ENCODE measurements at places on chromosomes 7 and 10. TPM values are rescaled to one million over a fixed set of nuclear protein-coding genes. Genes with fewer than 3 reads are reported as not detected.
A peak's percentile ranks its signal among the peaks of the same experiment; 100 is the strongest.

Gene CCDC3
- total RNA-seq, result 3.0 TPM

Gene ANKRD22
- total RNA-seq, result not detected

Gene GRB10
- total RNA-seq, result 0.41 TPM

Gene SCART1
- 1.8 TPM for total RNA-seq

DNA sequence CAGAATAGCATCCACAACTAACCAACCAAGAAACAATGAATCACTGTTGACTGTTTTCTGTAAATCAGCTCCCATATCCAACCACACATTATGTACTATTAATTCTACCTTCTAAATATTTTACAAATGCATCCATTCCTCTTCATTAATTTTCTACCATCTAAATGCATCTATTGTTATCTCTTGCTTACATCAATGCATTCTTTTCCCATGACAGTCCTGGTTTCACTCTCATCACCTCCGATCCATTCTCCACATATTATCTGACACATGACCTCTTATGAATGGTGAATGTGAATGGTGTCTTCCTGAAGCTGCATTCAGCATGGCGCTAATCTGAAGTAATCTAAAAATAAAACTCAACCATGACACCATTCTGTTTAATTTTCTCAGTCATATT is 153.8 kb upstream of the CALCR start:
- H3K4me1 ChIP-seq, result no peaks in the 10 kb centered on the region
- no peak overlapping the region for H3K27ac ChIP-seq
- peaks cover 37% of the 10 kb centered on the region for H3K27me3 ChIP-seq
- H3K36me3 ChIP-seq, result no peaks in the 10 kb centered on the region

DNA sequence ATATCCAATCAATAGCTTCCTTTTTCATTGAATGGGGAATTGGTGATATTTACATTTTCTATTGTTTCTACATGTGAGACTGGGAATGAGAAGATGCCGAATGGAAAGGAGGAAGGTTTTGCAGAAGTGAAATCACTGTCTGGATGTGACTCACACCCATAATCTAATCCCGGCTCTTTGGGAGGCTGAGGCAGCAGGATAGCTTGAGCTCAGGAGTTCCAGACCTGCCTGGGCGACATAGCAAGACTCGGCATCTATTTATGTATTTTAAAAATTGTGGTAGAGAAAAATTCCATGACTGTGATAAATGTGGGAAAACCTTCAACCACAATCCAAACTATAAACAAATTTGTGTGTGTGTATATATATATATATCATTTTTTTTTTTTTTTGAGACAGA is 10.9 kb upstream of the FIS1 start:
- DNase-seq, result no peak
- H3K27me3 ChIP-seq, result no peaks in the 10 kb centered on the region
- H3K4me1 ChIP-seq, result no peaks in the 10 kb centered on the region
- no peaks in the 10 kb centered on the region for H3K36me3 ChIP-seq
- H3K4me3 ChIP-seq, result no peak overlapping the region

GRCh38 chr10:14025283-14026189 is 305.2 kb downstream of the FRMD4A start:
- no peaks in the 10 kb centered on the region for H3K36me3 ChIP-seq
- no peak for DNase-seq

- DNase-seq, result no peak
- no peaks in the 10 kb centered on the region for H3K27me3 ChIP-seq
- H3K4me3 ChIP-seq, result no peak overlapping the region
- H3K36me3 ChIP-seq, result no peaks in the 10 kb centered on the region
Measured at GRCh38 chr10:60082341-60082740, 176.0 kb upstream of the CCDC6 start.

DNA sequence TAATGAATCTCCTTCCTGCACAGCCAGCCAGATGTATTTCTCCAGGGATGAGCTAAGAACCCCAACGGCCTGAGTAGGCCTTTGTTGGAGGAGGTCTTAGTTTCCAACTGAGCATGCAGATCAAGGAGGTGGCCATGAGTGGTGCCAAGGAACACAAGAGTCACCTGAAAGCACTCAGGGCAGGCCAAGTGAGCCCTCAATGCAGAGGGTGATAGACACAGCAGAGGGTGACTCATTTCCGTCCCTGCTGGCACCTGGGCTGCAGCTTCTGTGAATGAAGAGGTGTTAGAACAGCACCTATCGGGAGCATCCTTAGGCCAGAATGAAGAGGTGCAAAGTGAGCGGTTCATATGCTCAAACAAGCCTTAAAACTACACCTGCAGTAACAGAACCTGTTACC is 211.8 kb downstream of the FRMD4A start:
- H3K27me3 ChIP-seq, result no peaks in the 10 kb centered on the region
- H3K4me3 ChIP-seq, result no peak overlapping the region
- no peak overlapping the region for H3K27ac ChIP-seq
- H3K36me3 ChIP-seq, result no peaks in the 10 kb centered on the region
- H3K4me1 ChIP-seq, result no peaks in the 10 kb centered on the region
- DNase-seq, result no peak

- no peak for DNase-seq
- H3K36me3 ChIP-seq, result no peaks in the 10 kb centered on the region
- H3K4me1 ChIP-seq, result no peaks in the 10 kb centered on the region
- H3K4me3 ChIP-seq, result no peak overlapping the region
Measured at GRCh38 chr7:82021713-82022112, 251.9 kb upstream of the HGF start.

DNA sequence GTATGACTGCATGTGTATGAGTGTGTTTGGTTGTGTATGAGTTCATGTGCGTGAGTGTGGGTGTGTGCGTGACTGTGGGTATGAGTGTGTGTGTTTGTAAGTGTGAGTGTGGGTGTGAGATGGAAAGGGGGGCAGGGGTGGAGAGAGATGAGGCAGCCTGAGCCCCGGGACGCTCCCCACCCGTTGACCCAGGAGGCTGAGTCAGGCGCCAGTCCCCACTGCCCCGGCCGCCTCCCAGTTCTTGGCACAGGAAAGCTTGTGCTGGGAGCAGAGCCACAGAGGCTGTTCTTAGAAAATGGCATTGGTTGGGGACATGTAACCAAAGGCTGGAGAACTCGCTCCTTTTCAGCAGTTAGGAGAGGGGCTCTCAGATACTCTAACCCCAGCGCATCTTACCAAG is 27.8 kb upstream of the NUB1 start:
- H3K27ac ChIP-seq, result no peak overlapping the region
- peak; percentile 19 for DNase-seq
- no peaks in the 10 kb centered on the region for H3K4me1 ChIP-seq
- H3K36me3 ChIP-seq, result no peaks in the 10 kb centered on the region
- H3K4me3 ChIP-seq, result no peak overlapping the region
- H3K27me3 ChIP-seq, result no peaks in the 10 kb centered on the region

GRCh38 chr10:1406132-1406966 is 331.0 kb downstream of the ADARB2 start:
- no peak overlapping the region for H3K27ac ChIP-seq
- no peak for DNase-seq
- no peaks in the 10 kb centered on the region for H3K36me3 ChIP-seq
- H3K27me3 ChIP-seq, result peaks cover 77% of the 10 kb centered on the region
- H3K4me3 ChIP-seq, result no peak overlapping the region

DNA sequence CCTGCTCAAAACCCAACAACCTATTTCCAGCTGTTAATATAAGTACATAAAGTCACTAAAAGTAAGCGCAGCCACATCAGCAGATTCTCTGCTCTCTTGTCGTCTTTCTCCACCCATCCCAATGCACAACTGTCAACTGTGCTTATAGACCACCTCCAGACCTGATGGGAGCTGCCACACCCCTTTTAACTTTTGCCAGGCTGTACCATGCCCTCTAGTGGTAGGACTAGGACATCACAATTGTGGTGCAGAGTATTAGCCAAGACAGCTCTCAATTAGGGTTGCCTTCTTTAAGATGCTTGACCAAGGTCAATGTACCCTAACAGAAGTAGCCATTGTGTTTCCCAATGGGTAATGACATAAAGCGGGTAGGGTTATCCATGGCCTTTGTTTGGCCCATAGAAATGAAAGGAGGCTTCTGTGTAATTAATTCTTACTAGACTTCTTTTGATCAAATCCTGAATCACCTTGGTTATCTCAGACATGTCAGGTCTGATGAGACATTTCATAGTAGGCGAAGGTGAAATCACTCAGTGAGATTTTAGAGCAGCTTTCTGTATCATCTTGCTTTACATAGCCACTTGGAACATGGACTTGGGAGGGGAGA is 68.1 kb downstream of the SCRN1 start:
- no peaks in the 10 kb centered on the region for H3K27me3 ChIP-seq
- peaks cover 4% of the 10 kb centered on the region for H3K4me1 ChIP-seq
- peaks cover 17% of the 10 kb centered on the region for H3K36me3 ChIP-seq
- peak; percentile 81 for DNase-seq

- no peaks in the 10 kb centered on the region for H3K36me3 ChIP-seq
- no peaks in the 10 kb centered on the region for H3K27me3 ChIP-seq
- H3K4me3 ChIP-seq, result no peak overlapping the region
- H3K4me1 ChIP-seq, result peaks cover 5% of the 10 kb centered on the region
- no peak for DNase-seq
Measured at GRCh38 chr7:106114716-106115383, 2.7 kb upstream of the SYPL1 start.

GRCh38 chr10:97596101-97597082 is 6.9 kb downstream of the C10orf62 start:
- H3K27ac ChIP-seq, result no peak overlapping the region
- no peaks in the 10 kb centered on the region for H3K36me3 ChIP-seq
- DNase-seq, result no peak
- H3K4me1 ChIP-seq, result no peaks in the 10 kb centered on the region
- H3K4me3 ChIP-seq, result no peak overlapping the region

DNA sequence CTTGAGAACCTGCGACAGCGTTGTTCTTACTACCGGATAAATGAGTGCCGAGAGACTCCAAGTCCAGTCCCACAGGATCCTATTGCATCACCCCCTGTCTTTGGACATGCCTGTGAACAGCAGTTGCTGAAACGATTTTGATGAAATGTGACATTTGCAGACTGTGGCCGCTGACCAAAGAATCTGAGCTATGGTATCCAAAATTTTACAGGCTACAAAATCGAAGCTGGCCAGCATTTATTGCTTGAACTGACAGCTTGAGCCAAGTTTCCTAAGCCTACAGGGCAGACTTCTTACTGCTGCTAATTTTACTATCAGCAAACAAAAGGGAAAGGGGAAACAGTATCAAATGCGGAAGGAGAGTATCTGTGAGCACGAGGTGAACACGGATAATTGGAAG is 12.1 kb upstream of the NPVF start:
- no peak for DNase-seq
- no peak overlapping the region for H3K4me3 ChIP-seq
- H3K36me3 ChIP-seq, result no peaks in the 10 kb centered on the region
- no peaks in the 10 kb centered on the region for H3K4me1 ChIP-seq
- peaks cover 57% of the 10 kb centered on the region for H3K27me3 ChIP-seq

DNA sequence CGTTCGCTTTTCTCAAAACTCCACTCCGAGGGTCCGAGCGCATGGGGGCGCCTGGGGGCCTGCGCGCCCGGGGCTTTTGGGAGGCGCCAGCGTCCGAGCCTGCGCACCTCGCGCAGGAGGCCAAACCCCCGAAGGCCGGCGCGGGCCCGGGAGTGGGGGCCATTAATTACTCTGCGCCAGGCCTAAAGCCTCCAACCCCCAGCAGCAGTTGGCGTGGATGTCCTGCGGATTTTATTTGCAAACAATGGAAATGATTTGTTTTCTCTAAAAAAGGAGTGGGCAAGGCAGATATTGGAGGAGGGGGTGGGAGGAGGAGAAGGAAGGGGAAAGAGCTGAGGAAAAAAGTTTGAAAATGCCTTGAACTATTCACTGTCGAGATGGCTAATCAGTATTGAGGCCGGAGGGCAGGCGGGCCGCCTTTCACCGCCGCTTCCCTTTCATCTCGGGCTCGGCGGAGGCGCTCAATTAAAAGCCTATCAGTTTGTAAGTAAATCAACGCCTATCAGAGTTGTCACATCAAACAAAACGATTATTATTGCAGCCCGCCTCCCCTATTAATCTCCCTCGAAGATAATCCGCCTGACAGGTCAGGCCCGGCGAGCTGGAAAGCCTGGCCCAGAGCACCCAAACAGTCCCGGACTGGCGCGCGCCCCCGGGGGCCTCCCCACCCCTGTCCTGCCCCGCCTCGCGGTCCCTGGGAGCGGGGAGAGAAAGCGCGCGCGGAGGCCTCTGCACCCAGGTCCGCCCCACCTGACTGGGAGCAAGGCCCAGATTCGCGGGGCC is 3.4 kb upstream of the ZNF503 start:
- peaks cover 40% of the 10 kb centered on the region for H3K4me1 ChIP-seq
- H3K27me3 ChIP-seq, result peaks cover 100% of the 10 kb centered on the region
- no peak overlapping the region for H3K4me3 ChIP-seq

DNA sequence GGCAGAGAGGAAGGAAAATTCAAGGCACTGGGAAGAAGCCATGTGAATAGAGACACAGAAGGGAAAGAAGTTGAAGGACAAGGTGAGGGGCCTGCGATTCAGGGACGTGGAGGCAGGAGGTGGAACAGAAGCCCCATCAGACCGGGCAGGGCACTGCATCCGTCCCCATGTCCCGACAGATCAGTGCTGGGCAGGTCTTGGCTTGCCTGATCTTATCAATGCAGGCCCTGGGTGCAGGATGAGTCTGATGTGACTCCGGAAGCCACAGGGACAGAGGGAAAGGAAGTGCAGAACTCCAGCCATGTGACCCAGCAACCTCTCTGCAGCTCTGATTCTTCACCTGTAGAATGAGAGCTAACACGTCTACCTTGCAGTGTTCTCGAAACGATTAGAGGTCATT is 136.2 kb upstream of the CTBP2 start:
- peaks cover 21% of the 10 kb centered on the region for H3K27me3 ChIP-seq
- no peak overlapping the region for H3K27ac ChIP-seq

DNA sequence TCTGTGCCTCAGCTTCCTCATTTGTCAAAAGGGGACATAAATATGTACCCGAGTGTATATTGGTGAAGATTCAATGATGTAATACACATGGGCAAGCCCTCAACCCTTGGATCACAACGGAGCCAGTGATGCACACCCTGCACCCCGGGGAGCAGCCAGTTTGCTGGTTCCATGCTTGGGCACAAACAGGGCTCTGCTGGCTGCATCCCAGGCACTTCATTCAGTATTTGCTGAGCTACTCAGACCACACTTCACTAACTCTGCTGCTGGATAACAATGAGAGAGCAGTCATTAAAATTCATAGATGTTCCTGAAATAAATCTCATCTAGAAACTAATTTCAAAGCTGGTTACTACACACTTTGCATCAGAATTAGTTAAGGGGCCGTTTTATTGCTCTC is 72.0 kb downstream of the SCRN1 start:
- peaks cover 11% of the 10 kb centered on the region for H3K36me3 ChIP-seq
- H3K4me3 ChIP-seq, result no peak overlapping the region
- no peak overlapping the region for H3K27ac ChIP-seq

GRCh38 chr10:57891201-57892006 is 376.3 kb downstream of the IPMK start:
- no peaks in the 10 kb centered on the region for H3K27me3 ChIP-seq
- H3K27ac ChIP-seq, result no peak overlapping the region
- no peak overlapping the region for H3K4me3 ChIP-seq
- H3K4me1 ChIP-seq, result no peaks in the 10 kb centered on the region

DNA sequence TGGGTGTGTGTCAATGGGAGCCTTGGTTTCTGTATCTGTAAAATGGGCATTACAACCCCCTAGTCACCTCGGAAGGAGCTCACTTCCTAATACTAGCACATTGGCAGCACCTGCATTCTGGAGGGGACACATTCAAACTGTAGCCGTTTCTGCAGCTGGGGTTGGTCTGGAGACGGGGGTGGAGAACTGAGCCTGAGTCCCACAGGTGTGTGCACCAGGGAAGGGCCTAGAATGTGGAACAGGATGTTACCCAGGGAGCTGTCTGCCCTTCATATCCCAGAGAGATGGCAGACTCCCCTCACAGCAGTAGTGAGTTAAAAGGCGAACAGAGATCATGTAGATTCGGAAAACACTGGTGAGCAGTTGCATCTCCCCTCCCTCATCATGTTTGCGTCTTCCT is 272.8 kb upstream of the ZNF32 start:
- no peaks in the 10 kb centered on the region for H3K27me3 ChIP-seq
- no peak overlapping the region for H3K4me3 ChIP-seq
- no peak overlapping the region for H3K27ac ChIP-seq
- no peaks in the 10 kb centered on the region for H3K36me3 ChIP-seq

All from A673 (cell line).